NCI-H2081 (cell line): ENCODE measurements at places on chromosomes 6 and 20.

DNA sequence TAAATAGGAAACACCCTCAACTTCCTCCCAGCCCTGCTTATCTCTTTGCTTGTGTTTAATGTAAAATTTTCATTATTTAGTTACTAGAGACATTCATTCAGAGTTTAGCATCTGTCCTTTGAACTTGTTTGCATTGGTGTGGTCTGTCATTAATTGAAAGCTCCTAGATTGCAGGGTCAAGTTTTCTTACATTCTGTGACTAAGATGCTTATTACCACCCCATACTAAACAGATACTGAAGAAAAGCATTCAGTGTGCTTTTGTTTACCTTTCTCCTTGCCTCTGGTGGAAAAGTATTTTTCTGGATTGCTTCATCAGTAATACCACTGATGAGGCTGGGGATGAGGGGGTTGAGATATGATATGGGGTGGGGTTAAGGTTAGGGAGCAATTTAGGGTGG lies 199.0 kb downstream of the SAMD5 start:
- no peak for DNase-seq

DNA sequence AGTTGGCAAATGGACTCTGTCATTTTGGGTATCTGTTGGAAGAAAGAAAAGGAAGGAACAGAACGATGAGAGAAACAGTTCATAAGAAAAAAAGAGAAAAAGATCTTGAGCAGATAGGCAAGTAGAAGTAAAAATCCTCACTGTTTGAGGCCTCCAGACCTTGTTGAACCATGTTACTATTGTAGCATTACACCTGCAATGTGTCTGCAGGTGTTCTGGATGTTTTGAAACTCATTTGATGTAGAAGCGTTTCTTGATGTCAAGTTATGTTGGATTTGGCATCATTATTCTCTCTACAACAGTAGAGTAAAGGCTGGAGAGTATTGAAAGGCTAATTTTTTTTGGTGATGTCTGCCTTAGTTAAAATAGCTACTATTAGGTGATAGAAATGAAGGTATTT lies 108.7 kb downstream of the CARMIL1 start:
- DNase-seq = no peak

- DNase-seq = peak; percentile 47
These were observed 67.4 kb downstream of the ALDH8A1 start for GRCh38 chr6:134882426-134883038.

DNA sequence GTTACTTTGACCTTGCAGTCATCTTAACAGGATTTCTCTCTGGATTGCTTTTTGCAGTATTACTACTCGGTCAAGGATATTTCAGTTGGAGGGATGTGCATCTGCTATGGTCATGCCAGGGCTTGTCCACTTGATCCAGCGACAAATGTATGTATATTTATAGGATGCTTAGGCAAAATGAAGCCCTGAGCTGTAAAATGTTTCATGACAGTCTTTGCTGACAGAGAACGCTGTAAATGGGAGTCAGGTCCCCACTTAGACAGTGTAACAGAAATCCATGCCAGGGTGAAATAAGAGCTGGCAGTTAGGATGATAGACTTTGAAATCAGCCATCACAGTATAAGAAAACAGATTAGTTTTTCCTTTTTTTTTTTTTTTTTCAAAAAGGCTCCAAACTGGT lies 264.0 kb downstream of the LAMA2 start:
- DNase-seq = no peak

- DNase-seq = no peak
These were observed 42.9 kb downstream of the TXLNB start for GRCh38 chr6:139248911-139249310.

DNA sequence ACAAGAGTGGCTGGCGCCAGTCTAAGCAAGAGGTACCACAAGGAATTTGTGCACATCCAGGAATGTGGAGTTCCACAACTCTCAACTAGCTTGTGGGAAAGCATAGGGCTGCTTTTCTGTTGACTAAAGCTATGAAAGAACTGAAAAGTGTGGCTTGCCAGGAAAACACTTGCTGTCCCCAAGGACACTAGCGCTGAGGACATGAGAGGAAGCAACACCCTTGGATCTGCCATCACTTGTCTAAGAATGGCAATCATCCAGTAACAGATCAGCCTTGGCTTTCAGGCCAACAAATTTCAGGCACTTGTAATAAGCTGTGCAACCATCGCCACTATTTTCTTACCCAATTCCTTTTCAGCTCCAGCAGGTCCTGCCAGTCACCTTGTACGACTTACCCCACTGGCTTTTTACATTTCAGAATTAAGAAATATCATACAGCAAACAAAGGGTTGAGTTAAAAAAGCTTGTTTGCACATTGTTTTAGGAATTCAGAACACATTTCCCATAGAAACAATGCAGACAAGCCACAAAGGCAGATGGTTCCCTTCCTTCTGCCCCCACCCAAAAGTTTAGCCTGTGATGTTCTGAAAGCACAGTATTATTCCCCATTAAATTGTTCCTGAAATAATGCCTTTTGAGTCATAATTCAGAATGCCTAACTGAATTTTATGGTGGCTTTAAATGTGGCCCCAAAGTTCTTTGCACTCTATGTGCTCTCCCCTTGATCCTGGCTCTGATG lies 57.9 kb upstream of the SSTR4 start:
- DNase-seq = no peak

- no peak for DNase-seq
These were observed 893.7 kb downstream of the TFAP2A start for GRCh38 chr6:9521152-9521530.

- DNase-seq = peak; percentile 90
These were observed 44.8 kb downstream of the TCP11 start for GRCh38 chr6:35096129-35096862.

GRCh38 chr20:60310560-60311349 lies 352.5 kb downstream of the CDH26 start:
- DNase-seq = no peak

DNA sequence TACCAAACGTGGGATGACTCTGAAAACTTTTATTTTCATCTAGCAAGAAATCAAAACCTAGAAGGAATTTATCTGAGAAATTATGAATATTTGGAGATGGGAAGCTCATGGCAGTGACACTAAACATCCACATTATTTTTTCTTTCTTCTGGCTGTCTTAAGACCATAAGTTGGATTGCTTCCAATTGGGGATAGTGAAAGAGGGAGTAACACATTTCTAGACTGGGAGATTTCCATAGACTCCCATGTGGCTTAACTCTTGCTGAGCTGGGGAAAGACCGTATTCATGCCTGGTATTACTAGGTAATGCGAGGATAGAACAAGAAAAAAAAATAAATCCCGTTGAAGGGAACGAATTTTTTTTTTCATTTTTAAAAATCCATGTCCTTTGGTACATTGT lies 120.0 kb downstream of the UTRN start:
- DNase-seq = no peak

- peak; percentile 83 for DNase-seq
These were observed 11.6 kb downstream of the GMPR start for GRCh38 chr6:16249971-16250370.

DNA sequence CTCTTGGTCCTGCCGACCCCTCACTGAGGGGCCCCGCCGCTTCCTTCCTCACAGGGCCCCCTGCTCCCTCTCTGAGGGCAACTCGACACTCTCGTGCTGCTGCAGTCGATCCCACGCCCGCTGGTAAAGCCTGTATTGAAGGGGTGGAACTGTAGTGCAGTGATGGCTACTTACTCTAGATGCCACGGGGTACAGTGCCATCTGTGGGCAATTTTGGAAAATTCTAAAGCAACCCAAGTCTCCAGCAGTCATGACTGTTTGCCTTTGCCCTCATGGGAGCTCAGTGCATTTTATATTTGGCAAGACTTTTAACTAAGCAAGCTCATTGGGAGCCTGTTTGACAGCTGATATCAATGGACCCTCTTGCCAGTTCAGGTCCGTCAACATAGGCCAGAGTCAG lies 6.5 kb upstream of the C6orf136 start:
- no peak for DNase-seq

DNA sequence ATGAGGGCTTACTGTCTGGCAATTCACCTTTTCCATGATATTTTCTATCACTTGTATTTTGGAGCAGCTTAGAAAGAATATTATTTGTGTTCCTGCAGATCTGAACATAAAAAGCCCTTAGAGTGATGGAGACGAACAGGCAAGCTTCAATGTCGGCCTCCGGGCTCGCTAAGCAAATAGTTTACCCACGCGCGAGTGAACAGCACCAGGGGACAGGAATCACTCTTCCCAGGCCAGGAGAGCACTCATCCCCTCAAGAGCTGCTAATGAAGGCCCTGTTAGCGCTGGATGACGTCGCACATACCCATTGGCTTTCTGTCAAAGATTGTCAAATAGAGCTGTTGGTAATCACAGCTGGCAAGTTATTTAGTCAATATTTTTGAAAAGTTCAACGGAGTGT lies 395.7 kb downstream of the ZFAND3 start:
- peak; percentile 76 for DNase-seq

GRCh38 chr6:12047304-12047703 lies 35.2 kb downstream of the HIVEP1 start:
- no peak for DNase-seq

GRCh38 chr6:45988635-45989034 lies 27.0 kb downstream of the CLIC5 start:
- DNase-seq = no peak

DNA sequence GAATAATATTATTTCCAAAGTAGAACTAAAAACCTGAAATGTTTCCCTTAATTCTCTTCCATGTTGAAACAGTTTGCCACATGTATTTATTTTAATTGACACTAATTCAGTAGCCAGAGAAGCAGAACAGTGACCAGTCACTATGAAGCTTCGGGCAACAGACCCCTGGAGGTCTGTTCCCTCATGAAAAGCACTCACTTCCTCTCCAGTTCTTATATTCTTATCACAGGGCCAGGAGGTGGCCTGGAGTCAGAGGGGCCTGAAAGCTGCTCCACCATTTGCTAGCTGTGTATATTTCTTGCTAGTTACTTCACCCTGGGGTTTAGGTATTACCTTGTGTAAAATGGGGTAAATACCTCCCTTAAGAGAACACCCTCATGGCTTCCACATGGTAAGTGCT lies 49.1 kb downstream of the MAP7 start:
- no peak for DNase-seq

DNA sequence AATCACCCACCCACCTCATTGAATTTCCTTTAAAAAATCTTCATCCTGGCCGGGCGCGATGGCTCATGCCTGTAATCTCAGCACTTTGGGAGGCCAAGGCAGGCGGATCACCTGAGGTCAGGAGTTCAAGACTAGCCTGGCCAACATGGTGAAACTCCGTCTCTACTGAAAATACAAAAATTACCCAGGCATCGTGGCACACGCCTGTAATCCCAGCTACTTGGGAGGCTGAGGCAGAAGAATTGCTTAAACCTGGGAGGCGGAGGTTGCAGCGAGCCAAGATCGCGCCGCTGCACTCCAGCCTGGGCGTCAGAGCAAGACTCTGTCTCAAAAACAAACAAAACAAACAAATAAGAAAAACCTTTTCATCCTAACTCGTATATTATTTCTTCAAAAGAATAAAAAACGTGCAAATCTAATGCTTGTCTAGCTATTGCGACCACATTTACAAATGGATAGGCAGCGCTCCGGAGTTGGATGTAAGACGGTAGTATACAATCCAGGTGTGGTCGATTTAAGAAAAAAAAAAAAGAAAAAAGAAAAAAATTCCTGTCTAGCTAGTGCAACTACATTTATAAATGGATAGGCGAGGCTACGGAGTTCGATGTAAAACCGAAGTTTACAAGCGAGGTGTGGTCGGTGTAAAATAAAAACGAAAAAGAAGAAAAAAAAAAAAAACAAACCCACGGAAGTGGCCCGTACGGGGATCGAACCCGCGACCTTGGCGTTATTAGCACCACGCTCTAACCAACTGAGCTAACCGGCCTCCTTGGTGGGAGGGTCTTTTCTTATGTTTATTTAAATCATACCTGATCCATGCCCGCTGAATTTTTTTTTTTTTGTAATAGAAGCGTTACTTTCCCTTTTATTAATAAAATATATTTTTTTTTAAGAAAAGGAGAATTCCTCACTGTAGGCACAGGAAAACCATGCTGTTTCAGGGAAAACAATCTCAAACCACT lies 70.7 kb upstream of the PRSS16 start:
- DNase-seq = peak; percentile 37

DNA sequence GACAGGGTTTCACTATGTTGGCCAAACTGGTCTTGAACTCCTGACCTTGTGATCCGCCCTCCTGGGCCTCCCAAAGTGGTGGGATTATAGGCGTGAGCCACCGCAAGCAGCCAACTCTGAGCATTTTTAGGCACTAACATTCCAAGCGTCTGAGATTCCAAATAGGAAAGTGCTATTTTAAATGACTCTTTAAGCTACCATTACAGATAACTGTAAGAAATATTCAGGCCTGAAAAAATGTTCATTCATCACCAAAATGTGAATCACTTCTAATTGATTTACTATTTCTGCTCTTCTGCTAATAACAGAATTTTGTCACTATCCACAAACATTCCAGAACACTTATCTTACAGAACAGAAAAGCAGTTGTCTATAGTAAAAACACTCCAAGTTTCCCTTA lies 106.5 kb downstream of the BACH2 start:
- DNase-seq = no peak

DNA sequence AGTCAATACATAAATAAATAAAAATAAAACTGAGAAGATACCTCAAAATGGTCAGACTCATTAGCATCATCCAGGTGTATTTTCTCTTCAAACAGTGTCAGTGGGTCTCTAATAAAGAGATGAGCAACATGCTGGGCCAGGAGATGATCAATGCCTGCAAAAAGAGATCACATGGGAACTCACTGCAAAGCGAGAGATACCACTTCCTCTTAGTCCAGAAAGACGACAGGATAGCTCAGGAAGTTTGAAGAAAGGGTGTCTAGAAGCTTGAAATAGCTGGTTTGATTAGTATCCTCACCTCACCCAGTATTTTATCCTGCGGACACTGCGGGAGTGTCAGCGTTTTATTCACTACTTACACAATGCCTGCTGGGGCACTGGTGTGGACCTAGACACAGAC lies 38.0 kb downstream of the GCLC start:
- no peak for DNase-seq

DNA sequence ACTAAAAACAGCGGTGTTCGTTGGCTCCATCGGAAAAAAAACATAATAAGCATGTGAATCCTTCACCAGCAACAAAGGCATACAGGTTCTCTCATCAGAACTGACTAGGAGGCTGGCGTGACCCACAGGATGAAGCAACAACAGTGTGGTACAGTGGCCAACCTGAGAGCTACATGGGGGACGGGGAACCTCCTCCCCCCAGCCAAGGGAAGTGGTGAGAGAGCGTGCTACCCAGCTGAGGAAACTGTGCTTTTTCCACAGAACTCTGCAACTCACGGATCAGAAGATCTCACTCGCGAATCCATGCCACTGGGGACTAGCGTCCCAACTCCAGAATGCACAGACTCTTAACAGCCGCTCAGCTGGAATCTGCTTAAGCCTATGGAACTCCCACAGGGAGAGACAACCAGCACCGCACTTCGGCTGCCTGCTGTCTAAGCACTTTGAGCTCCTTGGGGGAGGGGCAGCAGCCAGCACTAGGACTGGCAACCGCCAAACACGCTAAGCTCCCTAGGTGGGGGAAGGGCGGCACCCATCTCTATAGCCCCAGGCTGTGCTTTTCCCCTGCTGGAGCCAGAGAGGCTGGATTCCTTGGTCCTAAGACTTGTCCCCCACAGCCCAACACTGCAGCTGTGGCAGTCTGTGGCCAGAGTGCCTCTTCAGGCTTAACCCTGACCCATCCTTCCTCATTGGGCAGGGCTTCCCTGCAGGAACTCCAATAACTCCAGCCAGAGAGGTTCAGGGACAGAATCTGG lies 538.3 kb upstream of the BTBD3 start:
- DNase-seq = no peak
